ENCODE measurements at places on chromosomes 7 and 10.

DNA sequence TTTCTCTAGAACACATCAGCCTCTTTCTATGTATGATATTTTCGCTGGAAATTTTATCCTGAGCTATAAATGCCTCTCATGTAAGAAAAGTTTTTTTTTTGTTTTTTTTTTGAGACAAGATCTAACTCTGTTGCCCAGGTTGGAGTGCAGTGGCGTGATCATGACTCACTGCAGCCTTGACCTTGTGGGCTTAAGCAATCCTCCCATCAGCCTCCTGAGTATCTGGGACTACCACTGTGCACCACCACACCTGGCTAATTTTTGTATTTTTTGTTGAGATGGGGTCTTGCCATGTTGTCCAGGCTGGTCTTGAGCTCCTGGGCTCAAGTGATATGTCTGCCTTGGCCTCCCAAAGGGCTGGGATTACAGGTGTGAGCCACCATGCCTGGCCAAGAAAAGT is 80.4 kb downstream of the ADK start:
- DNase-seq: peak; percentile 41

DNA sequence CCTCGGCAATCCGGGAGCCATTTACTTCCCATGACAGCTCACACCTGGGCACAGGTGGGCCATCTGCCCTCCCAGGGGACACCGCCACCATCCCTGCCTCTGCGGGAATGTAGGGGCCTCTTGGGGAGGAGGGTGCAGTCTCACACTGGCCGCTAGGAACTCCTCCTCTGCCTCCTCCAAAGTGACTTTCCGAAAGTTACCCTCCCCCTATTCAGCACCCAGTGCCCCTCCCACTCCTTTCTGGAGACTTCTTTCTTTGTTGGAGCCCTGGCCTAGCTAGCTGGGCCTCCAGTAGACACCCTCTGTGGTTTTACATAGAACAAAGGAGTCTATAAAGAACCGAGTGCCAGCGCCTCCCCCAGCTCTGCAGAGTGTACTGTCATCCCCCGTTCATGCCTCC is 45.8 kb upstream of the MNX1 start:
- no peak for DNase-seq

DNA sequence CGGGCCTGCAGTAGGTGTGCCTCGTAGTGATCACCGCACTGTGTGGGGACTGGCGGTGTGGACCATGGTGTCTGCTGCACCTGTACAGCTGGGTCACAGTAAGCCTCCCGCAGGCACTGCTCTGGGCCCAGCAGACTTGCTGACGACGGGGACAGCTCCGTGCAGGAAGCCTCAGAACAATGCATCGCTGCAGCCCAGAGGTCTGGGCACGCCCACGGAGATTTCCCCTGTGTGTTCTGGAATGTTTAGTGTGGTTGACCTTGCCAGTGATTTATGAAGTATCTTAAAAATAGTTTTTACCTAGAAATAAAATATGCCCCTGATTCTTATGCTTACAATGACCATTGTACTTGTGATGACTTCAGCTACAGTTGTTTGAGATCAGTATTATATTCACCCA is 59.1 kb upstream of the ZNF32 start:
- DNase-seq: peak; percentile 24

- no peak for DNase-seq
Observed at GRCh38 chr7:4279216-4279615, 402.9 kb upstream of the FOXK1 start.

DNA sequence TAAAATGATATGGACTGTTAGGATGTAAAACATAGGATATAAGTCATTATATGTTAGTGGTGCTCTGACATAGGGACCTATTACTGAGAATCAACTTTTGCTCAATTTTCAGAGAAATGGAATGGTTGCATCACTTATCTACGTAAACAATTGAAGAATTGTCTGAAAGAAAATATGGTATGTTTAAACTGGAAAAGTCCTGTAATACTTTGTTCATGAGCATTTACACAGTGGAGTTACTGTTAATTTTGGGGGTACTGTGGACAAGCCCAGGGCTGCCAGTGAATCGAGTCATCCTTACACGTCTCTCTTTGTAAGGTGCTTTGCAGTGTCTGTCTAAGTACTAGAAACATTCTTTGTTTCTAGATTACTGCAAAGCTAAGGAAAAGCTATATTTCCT is 152.0 kb downstream of the ZNF22 start:
- DNase-seq: no peak

GRCh38 chr7:134174795-134175261 is 47.7 kb downstream of the LRGUK start:
- peak; percentile 97 for DNase-seq

- DNase-seq: no peak
Observed at GRCh38 chr7:132653366-132653930, 77.2 kb upstream of the PLXNA4 start.

- DNase-seq: peak; percentile 98
Observed at GRCh38 chr10:70267161-70267933, 16.5 kb downstream of the NPFFR1 start.

- peak; percentile 52 for DNase-seq
Observed at GRCh38 chr10:97463363-97464132, 17.6 kb downstream of the ZDHHC16 start.

- DNase-seq: no peak
Observed at GRCh38 chr10:1154531-1155295, 98.5 kb downstream of the WDR37 start.

DNA sequence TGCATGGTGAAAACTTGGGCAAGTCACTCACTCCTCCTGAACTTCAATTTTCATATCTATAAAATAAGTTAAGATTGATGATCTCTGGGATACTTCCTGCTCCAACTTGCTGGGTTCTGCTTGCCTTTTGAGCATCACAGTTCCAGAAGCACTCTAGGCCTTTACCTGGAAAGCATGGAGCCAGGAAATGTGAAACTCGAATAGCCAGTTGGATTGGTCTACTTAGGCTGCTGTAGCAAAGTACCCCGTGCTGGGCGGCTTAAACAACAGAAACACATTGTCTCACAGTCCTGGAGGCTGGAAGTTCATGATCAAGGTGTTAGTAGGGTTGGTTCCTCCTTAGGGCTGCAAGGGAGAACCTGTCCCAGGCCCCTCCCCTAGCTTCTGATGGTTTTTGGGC is 64.5 kb downstream of the NAMPT start:
- DNase-seq: no peak

DNA sequence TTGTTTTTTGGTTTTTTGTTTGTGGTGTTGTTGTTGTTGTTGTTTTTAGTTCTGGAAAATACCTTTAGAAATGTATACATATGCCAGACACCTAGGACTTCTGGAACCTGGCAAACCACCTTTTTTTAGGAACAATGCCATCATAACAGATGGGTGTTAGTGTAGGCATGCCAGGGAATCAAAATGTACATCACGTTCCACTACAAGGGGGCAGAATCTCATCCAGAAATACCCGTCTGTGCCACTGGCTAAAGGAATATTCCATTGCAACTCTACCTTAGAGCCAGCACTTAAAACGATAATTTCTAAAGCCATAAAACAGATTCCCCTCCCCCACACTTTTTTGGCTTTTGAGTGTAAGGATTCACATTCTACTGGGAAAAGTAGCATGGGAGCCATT is 239.8 kb downstream of the ETV1 start:
- DNase-seq: no peak

DNA sequence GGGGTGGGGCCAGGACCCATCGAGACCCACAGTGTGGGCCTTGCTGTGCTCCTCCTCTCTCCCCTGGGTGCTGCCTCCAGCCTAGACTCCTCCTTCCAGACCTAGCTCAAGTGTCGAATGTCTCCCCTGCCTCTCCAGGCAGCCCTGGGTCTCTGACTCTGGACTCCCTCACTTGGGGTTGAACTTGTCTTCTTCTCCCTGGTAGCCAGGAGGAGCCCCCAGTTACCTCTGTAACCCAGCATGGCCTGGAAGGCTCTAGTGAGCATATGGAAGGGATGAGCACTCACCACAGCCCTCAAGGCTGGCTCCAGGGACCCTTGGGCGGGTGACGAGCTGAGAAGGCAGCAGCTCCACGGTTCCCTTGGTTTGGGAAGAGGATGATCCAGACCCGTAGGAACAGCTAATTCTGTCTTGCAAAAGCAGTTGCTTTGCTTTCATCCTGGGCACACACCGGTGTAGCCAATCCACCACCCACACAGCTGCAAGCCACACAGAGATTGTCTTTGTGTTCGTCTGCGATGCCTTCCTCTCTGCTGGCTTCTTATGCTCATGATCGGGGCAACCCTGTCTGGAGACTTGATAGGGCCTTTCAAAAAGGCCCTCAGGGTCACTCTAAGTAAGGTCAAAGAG is 52.3 kb upstream of the ANTXRL start:
- DNase-seq: no peak

GRCh38 chr7:30736291-30736690 is 15.6 kb upstream of the INMT start:
- DNase-seq: no peak

- DNase-seq: no peak
Observed at GRCh38 chr7:27152816-27153442, 546 bp upstream of the HOXA3 start.

DNA sequence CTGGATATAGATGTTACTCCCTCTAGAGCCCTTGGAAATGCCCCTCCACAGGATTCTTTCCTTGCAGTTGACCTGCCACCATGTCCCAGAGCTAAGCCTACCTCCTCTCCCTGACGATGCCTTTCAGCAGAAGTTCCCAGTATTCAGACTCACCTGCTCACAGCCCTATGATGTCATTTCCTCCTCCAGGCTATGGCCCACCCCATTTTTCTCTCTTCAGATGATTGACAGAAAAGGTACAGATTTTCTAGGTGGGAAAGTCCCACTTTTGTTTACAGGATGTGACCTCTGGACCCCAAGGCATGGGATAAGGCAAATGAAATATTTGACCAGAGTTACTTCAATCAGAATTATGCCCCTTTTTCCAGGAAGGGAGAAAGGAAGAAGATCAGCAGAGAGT is 280.2 kb upstream of the PHYHIPL start:
- DNase-seq: no peak

GRCh38 chr7:131145770-131146169 is 181.9 kb upstream of the MKLN1 start:
- no peak for DNase-seq

- DNase-seq: peak; percentile 66
Observed at GRCh38 chr10:125979976-125980375, 83.6 kb downstream of the FANK1 start.

GRCh38 chr7:22667562-22668239 is 59.3 kb upstream of the IL6 start:
- DNase-seq: peak; percentile 88

GRCh38 chr7:70006261-70006920 is 408.1 kb downstream of the AUTS2 start:
- no peak for DNase-seq

DNA sequence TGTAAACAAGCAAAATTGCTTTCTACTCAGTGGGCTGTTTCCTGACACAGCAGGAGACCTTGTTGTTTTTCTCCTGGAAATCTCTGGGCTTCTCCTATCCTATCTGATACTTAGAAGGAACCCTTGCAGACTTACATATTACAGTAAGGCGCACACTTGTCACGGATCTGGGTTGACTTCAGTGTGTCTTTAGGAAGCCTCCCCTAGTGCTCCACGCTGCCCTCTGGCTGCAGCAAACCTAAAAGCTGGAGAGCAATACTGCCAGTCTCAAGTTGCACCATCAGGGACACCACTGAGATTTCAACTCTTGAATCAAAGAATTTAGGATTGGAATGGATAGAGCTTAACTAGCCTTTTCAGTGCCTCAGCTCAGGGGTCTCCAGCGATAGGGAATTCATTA is 495.3 kb downstream of the LRMDA start:
- DNase-seq: peak; percentile 18

- no peak for DNase-seq
Observed at GRCh38 chr10:82041018-82041417, 166.0 kb downstream of the NRG3 start.

GRCh38 chr10:67903581-67903980 is 19.1 kb downstream of the SIRT1 start:
- no peak for DNase-seq

- DNase-seq: no peak
Observed at GRCh38 chr7:125526092-125526491, 596.5 kb upstream of the POT1 start.

- DNase-seq: no peak
Observed at GRCh38 chr7:51013218-51013786, 230.6 kb upstream of the GRB10 start.

DNA sequence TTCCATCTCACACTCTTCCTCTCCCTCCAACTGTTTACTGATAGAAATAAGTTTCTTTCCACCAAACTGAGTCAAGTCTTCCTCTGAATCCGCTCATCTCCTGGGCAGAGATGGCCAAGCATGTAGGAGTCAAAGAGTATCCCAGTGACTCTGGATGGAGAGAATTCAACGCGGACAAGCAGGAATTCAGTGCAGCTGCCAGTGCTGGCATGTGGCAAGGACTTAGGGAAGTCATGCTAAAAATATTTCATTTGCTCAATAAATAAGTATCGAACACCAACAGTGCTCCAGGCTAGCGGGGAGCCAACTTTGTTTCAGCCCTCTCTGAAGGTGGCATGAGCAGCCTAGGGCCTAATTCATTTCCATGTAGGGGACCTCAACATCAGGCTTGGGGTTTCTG is 351.6 kb upstream of the ZMIZ1 start:
- peak; percentile 45 for DNase-seq

DNA sequence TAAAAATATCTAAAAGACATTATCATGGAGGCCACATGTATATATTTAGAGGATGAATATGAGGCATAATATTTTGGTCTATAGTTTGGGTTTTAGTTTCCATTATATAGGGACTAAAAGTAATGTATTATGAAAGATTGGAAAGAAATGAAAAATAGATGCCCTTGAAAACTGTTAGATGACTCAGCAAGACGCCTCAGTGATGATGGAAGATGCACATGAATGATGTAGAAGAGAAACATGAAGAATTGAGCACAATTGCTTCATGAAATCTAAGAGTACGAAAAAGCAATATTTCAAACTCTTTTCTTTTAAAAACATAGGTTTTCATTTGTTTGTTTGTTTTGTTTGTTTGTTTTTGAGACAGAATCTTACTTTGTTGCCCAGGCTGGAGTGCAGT is 89.8 kb downstream of the ARL4A start:
- no peak for DNase-seq

DNA sequence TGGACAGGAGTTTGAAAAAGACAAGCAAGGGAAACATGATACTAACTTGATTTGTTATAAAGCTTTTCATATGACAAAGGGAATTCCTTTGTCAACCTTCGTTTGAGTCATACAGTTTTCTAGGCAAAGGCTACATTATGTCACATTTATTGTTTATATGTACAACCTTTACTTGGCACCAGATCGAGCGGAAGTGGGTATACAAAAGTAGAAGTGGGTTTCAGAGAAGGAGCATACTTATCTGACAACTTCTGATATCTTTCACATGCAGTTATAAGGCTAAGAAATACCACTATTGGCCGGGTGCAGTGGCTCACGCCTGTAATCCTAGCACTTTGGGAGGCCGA is 11.0 kb downstream of the STMP1 start:
- peak; percentile 85 for DNase-seq
